ENCODE measurements at places on chromosomes 6 and 20. TPM values are rescaled to one million over a fixed set of nuclear protein-coding genes. Genes with fewer than 3 reads are reported as not detected.

SEMG1 gene
- total RNA-seq = not detected

CCR6 gene
- not detected for total RNA-seq

TSPO2 gene
- total RNA-seq = not detected

SNAP25 gene
- total RNA-seq = 1.9 TPM

MYO6 gene
- 8.7 TPM for total RNA-seq

LSM14B gene
- total RNA-seq = 71.8 TPM

PI16 gene
- total RNA-seq = not detected

BANF2 gene
- not detected for total RNA-seq

DNA sequence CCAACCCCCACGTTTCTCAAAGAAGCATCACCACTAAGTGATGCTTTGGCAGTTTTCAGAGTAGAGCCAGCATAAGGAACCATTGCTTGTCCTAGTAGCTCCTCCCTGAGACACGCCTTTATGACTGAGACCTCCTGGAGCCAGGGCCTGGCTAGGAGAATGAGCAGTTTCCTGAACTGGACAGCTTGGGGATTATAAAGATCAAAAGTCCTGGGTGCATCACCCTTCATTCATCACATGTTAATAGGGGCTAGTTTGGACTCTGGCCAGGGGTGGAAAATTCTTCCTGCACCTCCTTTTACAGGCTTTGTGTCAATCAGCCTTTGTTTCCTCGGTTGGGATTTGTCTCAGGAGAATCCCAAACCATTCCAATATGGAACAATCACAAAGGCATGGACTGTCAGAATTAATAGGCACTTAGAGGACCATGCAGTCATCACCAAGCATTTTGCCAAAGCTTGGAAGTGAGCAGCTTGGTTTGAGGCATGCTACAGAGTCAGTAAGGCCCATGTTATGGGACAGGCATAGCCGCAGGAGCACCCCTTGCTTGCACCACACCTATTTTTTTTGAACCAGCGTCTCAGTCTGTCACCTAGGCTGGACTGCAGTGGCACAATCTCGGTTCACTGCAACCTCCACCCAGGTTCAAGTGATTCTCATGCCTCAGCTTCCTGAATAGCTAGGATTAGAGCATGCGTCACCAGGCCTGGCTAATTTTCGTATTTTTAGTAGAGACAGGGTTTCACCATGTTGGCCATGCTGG is 64.9 kb upstream of the TGM3 start:
- no peak for DNase-seq

DNA sequence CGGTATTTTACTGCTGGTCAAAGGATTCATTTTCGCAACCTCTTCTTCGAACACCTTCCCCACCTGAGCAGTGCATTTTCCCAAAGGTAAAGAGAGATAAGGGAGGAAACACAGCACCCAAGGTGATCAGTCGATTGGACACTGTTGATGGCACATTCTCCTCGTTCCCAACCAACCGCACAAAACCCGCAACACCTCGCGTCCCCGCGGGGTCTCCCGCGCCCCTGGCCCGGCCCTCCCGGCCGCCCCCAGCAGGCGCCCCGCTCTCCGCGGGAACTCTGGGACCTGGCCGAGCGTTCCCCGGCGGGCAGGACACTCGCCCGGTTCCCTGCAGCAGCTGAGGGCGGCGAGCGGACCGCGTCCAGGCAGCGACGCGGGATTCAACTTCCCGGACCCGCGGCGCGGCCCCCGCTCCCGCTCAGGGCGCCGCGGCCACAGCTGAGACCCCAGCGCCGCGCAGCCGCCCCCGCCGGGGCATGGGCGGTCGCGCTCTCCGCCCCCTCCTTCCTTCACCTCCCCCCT is 506 bp downstream of the RGS17 start:
- DNase-seq = no peak

GRCh38 chr6:161618831-161619454 is 345.1 kb upstream of the AGPAT4 start:
- DNase-seq = peak; percentile 61

DNA sequence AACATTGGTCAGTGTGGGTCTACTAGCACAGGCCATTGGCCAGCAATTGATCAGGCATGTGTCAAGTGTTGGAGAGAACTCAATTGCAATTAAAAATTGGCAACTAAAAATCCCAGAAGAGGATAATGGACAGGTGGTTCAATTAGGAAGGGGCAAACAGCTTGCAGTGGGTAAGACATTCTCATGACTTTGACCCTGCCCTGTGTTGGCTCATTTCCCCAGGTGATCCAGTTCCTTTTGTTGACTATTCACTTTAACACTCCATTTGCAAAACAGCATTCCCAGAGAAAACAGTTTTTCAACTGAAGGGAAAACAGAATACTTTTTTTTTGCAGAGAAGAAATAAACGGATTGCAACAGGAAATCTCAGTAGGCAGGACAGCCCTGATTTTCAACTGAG is 28.9 kb upstream of the SCGN start:
- no peak for DNase-seq

DNA sequence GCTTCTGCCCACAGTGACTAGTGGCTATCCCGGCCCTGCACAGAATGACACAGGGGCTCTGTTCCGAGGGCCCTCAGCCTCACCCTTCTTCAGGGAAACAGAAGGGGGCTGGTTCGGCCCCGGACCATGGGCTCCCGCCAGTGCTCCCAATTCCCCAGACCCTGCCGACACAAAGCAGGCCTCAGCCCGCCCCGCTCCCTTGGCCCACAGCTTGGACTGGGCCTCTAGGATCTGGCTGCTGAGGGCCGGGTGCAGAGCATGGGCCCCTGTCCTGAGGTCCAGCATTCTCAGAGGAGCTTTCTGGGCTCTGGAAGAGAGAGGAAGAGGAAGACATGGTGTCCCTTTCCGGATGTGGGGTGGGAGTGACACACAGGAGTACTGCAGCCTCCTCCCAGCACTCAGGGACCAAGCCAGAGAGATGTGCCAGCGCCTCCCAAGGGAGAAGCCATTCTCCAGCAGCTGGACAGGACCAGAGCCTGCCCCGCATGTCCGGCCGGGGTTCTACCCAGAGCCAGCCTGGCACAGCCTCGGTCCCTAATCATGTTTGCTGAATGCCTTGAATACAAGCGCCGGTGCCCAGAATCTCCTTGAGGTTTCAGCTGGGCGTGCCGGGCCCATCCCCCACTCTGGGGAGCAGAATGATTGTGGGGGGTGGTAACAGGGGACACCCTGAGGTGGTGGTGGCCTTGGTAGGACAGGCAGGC is 23.9 kb downstream of the C20orf203 start:
- DNase-seq = no peak

DNA sequence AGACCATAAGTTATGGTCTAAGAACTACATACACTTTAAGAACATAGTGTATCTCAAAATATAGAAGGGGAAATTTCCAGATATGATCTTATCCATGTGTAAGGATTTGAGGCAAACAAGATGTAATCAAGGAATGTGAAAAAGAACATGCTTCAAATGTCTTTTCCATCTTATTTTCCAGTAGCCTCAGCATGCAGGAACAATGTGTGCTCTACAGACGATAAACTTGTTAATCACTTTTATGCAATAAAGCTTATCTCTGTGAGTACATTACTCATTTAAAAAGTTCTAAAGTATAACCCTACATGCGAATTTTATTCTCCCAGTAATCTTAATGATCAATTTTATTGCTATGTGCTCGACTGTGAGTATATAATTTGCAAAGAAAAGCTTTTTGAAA is 185.2 kb downstream of the ALDH8A1 start:
- DNase-seq = peak; percentile 51

GRCh38 chr6:69487688-69488087 is 309.1 kb downstream of the LMBRD1 start:
- no peak for DNase-seq

GRCh38 chr20:59662856-59663512 is 58.6 kb downstream of the PHACTR3 start:
- no peak for DNase-seq

GRCh38 chr6:41975276-41975675 is 33.7 kb upstream of the CCND3 start:
- DNase-seq = no peak

DNA sequence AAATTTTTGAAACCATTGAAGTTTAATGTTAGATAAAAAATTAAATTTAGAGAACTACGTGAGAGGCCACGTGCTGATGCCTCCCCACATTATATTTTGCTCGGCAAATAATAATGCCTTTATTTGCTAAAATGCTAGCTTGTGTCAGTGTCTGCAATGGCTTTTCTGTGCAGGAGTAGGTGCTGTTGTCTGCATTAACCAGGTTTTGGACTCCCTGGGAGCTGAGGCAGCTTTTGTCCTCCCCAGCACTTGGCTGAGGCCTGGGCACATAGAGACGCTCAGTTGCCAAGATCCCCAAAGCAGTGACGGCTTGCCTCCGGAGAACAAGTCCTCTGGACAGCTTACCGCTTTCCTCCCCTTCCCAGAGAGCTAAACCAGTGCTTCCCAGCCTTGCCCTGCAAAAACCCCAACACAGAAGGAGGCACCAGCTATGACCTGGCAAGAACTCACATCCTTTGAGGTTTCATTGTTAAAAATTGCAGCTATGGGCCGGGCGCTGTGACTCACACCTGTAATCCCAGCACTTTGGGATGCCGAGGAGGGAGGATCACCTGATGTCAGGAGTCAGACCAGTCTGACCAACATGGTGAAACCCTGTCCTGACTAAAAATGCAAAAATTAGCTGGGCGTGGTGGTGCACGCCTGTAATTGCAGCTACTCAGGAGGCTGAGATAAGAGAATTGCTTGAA is 59.9 kb downstream of the KAT14 start:
- no peak for DNase-seq

- DNase-seq = no peak
Measured at GRCh38 chr6:17066610-17067009, 35.2 kb upstream of the STMND1 start.

DNA sequence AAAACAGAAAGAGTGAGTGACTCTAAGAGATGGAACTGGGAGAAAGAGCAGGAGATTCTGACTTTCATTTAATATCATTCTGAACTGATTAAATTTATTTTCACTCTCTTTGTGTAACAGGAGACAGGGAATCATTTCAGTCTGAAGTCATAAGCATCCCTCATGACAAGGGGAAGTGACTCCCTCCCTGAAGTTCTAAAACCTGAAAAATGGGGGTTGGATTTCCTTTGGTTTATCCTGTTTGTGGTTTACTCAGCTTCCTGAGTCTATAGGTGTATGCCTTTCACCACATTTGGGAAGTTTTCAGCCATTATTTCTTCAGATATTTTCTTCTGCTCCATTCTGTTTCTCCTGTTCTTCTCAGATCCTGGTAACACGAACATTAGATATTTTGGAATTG is 3.4 kb upstream of the FKBP1A start:
- DNase-seq = no peak

GRCh38 chr6:151805286-151805840 is 2.1 kb upstream of the ESR1 start:
- no peak for DNase-seq

GRCh38 chr20:51462566-51463276 is 79.8 kb downstream of the NFATC2 start:
- DNase-seq = no peak

DNA sequence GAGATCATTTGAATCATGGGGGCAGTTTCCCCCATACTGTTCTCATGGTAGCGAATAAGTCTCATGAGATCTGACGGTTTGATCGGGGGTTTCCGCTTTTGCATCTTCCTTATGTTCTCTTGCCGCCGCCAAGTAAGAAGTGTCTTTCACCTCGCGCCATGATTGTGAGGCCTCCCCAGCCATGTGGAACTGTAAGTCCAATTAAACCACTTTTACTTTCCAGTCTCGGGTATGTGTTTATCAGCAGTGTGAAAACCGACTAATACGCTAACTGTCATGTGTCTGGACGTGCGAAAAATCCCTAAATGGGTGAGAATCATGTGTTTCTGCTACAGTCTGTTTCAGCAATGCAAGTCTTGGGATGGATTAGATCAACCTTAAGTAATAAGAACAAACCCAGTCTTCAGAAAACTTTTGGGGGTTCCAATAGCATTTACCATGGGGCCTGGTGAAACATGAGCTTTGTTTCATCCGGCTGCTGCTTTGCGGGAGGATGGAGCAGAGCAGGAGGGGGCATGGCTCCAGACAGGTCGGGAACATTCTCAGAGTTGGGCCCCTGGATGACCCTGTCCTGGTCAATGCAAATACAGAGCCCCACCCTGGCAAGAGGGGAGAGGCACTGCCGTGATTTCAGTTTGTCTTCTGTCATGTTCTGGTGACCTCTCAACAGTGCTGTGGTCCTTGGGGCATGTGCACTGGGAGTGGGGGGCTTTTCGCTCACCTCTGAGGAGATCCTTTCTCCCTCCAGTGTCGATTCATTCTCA is 41.5 kb downstream of the CTCFL start:
- DNase-seq = no peak

- DNase-seq = no peak
Measured at GRCh38 chr6:83921315-83921714, 61.8 kb downstream of the CYB5R4 start.

GRCh38 chr6:29909985-29910384 is 32.3 kb upstream of the HLA-A start:
- DNase-seq = no peak

- DNase-seq = no peak
Measured at GRCh38 chr20:10474606-10475184, 39.6 kb downstream of the SLX4IP start.

DNA sequence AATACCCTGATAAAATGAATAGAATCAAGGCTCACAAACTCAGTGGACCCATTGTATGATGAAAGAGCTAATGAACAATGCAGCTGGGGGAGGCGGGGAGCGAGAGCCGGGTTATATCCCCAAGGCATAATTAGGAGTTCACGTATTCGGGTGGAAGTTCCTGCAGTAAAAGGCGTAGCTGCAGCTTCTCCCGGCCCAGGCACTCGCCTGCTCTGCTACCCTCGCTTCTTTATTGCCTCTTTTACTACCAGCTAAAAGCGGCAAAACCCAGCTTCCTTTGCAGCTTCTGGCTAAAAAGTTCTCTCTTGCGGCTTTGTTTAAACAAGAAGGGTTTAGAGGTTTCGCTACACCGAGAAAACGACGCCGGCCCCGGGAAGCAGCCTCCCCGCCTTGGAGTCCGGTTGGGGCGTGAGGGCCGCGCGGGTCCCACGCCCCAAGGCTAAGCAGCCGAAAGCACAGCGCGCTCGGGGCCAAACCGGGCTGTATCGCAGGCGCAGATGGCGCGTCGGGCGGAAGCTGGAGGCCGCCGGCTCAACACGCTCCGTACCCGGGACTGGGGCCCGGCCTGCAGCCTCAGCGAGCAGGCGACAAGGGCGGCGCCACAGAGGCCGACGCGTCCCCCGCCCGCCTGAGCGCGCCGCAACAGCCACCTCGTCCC is 1.6 kb downstream of the ZBTB2 start:
- peak; percentile 51 for DNase-seq

- DNase-seq = no peak
Measured at GRCh38 chr6:87976616-87977015, 71.0 kb upstream of the SPACA1 start.

GRCh38 chr20:44477151-44477550 is 1.5 kb downstream of the TTPAL start:
- no peak for DNase-seq

- DNase-seq = no peak
Measured at GRCh38 chr20:49291200-49291599, 13.3 kb upstream of the ZNFX1 start.

DNA sequence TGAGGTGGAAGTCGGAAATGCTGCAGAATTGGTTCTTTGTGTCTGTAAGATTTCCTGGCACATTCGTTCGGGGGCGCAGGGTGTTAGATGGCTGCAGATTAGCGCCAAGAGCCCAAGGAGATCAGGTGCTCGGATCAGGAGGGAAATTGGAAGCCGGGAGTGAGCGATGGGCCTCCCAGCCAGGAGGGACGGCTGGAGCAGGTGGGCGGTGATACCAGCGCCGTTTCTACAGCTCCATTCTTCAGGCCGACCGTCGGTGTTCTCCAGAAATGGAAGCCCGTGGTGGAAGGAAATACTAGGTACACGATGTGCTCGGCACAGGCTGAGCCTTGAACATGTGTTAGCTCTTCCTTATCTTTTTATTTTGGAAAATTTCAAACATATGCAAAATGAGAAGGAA is 6.5 kb downstream of the SIRPA start:
- DNase-seq = no peak
